ENCODE measurements at places on chromosomes 11 and 22.

GRCh38 chr11:100746448-100746847 lies 59.4 kb downstream of the ARHGAP42 start:
- DNase-seq = no peak

- no peak for DNase-seq
Measured at GRCh38 chr22:32013200-32013599, 29.9 kb upstream of the SLC5A1 start.

GRCh38 chr22:17228725-17229126 lies 9.5 kb upstream of the ADA2 start:
- no peak for DNase-seq

DNA sequence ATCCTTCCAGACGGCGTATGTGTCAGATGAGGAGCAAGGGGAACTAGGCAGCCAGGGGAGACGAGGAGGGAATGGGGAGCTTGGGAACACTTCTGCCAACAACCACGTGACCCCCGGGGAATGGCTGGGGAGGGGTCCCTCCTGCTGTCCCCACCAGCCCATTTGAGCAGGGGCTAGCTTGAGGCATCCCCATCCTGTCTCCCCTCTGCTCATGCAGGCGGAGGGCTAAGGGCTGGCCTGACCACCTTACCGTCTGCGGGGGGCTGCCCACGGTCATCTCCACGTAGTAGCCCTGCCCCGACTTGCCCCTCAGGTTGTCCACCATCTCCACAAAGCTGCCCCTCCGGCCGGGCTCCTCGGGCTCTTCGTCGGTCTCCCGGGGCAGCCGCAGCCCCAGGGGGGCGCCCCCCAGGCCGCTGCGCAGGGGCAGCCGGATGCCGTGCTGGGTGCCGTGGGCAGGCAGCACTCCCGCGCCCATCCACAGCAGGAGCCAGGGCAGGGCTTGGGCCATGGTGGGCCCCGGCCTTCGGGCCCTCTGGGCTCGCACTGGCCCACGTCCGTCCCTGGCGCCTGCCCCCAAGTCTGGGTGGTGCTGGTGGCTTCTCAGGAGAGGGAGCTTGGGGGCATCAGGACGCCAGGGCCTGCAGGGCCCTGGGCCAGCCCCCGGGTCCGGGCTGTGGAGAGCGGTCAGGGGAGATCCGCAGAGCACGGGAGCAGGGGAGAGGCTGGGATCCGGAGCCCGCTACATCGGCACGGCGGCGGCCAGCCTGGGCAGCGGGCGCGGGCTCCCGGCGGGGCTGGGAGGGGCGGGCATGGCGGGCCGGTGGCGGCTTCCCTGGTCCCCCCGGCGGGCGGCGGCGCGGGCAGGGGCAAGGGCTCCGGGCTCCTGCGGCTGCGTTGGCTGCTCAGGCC lies 515 bp downstream of the BACE1 start:
- DNase-seq = no peak

GRCh38 chr11:75565916-75566762 lies 4.1 kb downstream of the SERPINH1 start:
- DNase-seq = no peak

DNA sequence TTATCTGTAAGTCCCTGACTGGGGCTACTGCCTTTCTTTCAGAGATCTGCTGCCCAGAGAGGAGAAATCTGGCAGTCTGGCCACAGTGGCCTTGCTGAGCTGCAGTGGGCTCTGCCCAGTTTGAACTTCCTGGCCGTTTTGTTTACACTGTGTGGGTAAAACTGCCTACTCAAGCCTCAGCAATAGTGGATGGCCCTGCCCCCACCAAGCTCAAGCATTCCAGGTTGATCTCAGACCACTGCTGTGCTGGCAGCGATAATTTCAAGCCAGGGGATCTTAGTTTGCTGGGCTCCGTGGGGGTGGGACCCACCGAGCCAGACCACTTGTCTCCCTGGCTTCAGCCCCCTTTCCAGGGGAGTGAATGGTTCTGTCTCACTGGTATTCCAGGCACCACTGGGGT lies 117.5 kb downstream of the TRPC6 start:
- DNase-seq = no peak

DNA sequence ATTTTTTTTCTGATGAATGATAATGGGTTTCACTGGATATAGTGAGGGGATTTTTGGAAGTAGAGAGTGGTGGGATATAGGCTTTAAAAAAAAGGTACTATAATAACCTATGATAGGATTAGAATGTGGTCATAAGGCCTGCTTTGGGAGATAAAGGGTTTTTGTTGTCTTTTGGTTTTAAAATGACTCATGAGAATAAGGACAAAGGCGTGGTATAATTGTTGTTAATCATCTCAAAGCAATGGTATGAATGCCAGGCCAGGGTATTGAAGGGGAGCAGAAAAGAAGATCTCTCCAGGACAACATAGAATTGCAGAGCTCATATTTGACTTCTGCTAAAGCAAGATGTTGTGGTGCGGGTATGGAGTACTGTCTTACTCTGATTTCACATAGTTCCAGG lies 579.4 kb downstream of the JRKL start:
- DNase-seq = no peak

DNA sequence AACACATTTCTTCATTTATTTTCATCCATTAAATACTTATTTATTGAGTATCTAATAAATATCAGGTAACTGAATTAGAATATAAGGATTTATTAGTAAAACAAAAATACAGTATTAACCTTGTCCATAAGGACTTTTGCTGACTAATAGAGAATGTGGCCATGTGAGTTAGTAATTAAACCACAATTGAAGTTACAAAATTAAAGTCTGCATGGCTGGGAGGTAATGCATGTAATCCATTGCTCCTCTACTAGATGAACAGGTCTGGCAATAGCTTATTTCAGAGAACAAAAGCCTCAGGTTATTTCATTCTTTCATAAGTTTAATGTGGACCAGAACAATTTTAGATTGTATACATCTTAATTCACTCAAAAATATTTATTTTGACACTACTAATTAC lies 9.9 kb upstream of the CARD18 start:
- DNase-seq = no peak

DNA sequence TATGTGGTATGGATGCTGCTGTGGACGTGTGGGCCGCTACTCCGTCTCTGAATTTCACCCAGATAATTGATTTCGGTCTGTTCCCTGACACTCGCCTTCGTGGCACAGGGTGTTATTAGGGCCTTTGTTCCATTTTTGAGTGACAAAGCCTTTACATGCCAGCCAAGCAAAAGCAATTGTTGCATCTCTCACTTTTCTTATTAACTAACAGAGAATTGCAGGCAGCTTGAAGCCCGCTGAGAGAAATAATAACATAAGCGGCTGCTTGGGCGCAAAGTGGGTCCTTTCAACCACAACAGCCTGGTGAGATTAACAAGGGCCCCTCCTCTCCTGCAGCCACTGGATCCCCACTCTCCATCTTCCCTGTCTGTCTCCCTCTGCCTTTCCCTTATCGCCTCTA lies 449.4 kb downstream of the NTM start:
- no peak for DNase-seq

DNA sequence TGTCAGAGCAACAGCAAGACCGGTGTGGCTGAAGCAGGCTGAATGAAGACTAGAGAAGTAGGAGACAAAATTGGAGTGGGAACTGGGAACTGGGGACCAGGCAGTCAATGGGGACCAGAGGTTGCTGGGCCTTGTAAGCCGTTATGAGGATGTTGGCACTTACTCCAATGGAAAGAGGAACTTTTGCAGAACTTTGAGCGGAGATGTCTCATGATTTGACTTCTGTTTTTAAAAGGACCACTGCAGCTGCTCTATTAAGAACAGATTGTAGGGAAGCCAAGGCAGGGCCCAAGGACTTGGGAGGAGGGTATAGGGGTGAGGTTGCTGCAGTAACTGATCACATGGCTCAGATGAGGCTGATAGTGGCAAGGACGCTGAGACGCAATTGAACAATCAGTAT lies 34.2 kb downstream of the IL18 start:
- no peak for DNase-seq

DNA sequence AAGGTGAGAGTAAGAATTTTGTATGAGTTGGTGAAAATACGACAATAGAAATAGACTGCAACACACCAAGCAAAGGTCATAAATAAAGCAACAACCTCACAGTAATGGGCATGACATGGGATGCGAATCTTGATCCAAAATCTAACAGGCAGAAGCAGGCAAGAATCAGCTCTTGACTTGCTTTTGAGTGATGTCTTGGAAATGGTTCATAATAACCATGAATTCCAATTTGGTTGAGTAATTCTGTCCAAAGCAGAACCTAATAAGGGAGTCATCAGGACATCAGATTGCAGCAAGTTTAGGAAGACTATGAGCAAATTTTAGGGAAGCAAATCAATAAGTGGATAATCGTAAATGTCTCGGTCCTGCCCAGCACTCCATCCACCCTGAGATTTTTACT lies 224.0 kb upstream of the ISX start:
- no peak for DNase-seq

- DNase-seq = no peak
Measured at GRCh38 chr11:71223671-71224660, 28.4 kb downstream of the SHANK2 start.

DNA sequence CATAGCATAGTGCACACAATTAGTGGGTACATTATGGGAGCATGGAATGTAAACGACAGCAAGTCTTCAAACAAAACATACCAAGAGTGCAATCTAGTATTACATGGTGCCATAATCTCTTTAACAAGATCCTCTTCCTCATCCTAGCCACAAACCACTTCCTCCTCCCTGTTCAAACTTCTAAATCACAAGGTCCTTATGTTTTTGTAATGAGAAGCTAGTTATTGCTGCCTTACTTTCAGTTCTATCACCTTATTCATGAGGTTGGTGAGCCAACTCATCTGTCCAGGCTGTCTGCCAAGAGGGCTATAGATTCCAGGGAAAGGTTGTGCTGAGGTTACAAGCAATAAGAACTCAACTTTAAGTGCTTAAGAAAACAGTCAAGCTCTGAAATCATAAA lies 195.4 kb upstream of the ARHGAP20 start:
- no peak for DNase-seq

DNA sequence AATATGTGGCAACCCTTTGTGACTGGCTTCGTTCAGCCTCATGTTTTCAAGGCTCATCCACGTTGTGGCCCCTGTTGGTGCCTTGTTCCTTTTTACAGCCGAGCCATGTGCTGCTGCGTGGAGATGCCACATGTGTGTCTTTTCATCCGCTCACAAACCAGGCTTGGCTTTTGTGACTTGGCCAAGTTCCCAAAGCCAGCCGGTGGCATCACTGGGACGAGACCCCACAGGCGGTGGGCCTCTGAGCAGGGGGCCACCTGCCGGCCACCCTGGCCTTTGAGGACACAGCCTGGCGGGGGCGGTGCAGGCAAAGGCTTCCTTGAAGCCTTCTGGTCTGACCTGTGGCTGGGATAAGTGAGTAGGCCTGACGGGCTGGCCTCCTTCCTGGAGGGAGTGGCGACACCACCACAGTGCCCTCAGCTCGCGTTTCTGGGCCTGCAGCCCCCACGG lies 10.5 kb downstream of the GRK2 start:
- DNase-seq = no peak

DNA sequence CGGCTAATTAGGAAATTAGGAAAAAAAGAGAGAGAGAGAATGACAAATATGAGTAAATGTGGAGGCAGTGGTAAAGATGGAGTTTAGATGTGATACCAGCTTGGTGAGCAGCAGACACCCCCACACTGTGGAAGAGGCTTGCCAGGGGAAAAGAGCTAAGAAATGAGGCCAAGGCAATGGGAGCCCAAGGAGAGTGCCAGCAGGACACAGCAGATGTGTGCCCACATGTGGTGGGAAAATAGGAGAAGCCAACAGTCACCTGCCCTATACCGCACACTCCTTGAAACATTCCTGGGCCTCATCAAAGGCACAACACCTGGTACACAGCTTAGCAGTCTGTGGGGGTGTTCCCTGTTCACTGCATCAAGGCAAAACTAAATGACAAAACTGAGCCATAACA lies 104.9 kb downstream of the FAM76B start:
- DNase-seq = no peak

GRCh38 chr11:44916801-44917385 lies 33.8 kb downstream of the TP53I11 start:
- DNase-seq = no peak

GRCh38 chr11:5043380-5043779 lies 2.9 kb upstream of the OR52J3 start:
- no peak for DNase-seq

DNA sequence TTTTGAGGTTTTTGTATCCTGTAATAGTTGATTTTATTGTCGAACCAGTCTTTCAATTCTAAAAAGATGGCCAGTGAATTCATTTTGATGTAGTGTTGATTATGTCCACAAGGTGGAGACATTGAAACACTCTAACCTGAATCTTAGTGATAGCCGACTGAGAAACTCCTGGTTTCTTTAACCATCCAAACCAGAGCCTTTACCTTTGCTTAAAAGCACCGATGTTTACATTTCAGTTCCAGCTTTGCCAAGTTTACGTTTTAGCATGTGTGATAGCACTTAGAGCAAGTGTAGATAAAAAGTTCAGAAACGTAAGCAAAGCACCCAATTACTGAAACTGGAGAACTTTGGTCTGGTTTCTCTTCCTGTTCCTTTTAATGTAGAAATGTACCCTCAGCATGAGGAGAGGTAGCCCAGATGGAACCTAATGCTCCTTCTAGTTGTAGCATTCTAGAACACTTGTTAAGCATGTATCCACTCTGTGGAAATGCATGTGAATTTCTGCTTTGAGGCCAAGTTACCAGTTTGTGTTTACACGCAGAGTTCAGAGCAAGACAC lies 208.6 kb downstream of the DBX1 start:
- no peak for DNase-seq

DNA sequence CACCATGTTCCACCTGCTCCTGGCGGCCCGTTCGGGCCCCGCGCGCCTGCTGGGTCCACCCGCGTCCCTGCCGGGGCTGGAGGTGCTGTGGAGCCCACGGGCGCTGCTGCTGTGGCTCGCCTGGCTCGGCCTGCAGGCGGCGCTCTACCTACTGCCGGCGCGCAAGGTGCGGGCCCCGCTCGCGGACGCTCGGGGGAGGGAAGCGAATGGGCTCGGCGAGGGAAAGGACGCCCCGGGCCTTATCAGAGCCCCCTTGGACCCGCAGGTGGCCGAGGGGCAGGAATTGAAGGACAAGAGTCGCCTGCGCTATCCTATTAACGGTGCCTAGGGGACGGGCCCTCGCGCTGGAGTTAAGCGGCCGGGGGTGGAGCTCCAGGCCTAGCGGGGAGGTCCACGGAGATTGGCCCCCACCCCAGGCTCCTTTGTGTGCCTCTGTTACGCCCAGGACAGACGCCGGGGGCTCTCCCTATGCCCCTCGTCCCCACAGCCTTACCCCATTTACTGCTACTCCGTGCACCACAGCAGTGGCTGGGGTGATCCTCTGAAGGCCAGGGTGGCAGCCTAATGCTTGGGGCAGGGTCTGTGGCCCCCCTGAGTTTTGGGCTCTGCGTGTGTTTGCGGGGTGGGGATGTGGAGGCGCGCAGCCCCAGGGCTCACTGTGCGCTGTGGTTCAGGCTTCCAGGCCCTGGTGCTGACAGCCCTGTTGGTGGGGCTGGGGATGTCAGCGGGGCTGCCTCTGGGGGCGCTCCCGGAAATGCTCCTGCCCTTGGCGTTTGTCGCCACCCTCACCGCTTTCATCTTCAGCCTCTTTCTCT lies 1.1 kb downstream of the TM7SF2 start:
- no peak for DNase-seq
